ENCODE measurements at places on chromosomes 3 and 15.
A peak's percentile ranks its signal among the peaks of the same experiment; 100 is the strongest.

- no peak for DNase-seq
Measured at GRCh38 chr3:151770956-151771355, 37.2 kb downstream of the AADACL2 start.

- DNase-seq: no peak
Measured at GRCh38 chr3:66068255-66068654, 29.5 kb upstream of the MAGI1 start.

DNA sequence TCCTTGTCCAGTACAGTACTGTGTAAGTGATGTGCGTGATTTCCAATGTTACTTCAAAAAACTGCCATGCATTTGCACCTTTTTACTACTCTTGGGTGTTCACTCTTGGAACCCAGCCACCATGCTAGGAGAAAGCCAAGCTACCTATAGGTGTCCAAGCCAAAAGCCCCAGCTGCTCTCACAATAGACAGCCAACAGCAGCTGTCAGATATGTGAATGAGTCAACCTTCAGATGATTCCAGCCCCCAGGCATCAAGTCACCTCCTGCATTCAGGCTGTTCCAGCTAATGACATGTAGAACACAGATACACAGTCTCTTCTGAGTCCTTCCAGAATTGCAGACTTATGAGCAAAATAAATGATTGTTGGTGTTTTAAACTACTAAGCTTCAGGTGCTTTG lies 417.7 kb upstream of the TGFBR2 start:
- no peak for DNase-seq

DNA sequence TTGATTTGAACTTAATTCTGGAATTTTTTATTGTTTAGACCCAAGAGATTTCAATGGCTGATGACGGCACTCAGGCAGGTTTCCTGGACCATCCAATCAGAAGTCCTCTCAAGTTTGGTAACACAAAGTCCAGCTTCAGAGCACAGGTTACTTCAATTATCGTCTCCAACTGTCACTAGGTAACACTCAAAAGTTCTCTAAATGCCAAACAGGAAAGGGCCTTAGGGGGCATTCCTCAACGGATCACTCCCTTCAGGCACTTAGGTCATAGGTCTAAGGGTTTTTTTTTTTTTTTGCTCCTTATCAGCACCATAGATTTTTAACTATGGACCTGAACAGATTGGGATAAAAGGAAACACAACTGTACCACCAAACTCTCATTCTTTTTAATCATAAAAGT lies 85.8 kb downstream of the MEIS2 start:
- no peak for DNase-seq

DNA sequence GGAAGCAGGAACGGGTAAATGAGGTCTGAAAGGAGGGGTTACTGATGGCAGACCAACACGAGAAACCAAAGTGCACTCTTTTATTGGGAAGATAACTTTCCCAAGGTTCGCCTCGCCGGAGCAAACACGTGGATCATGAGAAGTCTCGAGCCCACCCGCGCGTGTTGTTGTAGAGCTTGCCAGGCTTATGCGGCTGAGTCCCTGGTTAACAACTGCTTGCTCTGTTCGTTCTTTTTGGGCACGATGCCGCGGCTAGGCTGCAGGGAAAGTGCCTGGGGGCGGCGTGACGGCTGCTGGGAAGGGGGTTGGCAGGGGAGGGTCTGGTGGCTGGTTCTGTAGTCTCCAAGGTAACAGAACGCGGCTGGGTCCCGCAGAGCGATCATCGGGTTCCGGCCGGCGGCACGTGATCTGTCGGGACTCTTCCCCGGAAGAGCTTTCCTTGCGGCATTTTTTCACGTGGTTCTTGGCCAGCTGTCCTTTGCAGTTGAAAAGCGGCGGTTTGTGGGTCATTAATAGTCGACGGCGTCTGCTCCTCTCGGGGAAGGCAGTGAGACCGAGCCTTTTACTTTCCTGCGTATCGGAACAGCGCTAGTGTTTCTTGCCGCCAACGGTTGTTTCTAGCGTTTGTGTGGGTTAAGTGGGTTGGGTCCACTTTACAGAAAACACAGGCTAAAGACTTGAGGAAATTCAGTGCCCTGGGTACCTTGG lies 1.5 kb downstream of the MGA start:
- DNase-seq: peak; percentile 59

DNA sequence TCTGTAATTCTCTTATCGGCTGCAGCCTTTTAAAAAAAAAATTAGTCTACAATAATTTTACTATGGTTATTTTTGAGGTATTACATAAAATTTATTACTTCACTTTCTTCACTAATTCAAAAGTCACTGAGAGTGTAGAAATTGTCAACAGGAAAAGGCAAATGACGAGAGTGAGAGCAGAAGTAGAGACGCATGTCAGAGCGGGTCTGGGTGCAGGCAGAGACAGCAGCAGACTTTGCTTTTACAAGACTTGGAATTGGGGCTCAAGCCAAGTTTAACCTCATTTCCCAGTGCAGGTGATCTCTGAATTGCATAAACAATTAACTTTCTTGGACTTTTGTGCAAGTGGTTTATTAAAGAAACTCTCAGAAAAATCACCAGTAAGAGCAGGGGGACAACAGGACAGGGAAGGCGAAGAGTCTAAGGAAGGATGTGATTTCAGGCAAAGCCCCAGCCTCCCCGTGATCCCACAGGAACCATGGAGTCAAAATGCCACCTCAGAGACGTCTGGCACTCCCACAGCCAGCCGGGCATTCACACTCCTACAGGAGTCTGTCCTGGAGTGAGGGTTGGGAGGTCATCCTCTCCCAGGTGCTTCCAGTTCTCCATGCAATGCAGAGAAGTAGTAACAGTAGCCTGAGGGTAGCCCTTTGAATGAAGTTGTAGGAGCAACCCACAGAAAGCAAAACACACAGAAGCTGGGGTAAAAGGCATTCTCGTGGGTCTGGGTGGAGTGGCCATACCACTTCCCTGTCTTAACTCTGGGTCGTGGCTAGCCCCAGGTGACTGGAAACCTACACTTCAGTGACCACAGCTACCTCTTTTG lies 274.0 kb upstream of the TGFBR2 start:
- no peak for DNase-seq

DNA sequence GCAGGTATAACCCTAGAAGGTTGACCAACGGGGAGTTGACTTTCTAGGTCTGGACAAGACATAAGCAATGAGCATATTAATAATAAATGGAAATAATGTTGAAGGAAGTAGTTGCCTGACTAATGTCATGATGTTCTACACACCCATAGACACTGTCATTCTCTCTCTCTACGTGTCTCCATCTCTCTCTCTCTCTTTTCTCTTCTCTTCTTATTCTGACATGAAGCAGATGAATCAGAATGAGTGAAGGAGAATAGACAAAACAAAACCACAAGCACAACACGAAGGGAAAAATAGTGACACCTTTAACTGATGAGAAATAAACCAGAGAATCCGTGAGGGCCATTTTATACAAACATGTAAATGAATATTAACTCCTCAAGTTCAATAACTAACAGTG lies 26.7 kb upstream of the CCDC80 start:
- peak; percentile 9 for DNase-seq

DNA sequence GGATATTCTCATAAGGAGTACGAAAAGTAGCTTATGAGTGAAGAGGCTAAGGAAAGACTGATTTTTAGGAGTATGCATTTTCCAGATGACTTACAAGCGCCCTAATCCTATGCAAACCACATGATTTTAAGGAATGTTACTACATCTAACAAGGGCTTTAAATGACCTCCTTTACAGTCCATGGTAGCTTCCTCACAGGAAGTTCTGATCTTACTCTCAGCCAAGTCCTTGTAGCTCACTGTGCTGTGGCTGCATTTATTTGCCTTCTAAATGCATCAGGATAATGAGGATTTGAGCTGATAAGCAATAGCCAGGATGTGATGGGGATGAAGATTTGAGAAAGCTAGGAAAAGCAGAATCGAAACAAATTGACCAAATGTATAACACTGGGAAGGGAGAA lies 896.0 kb downstream of the MCTP2 start:
- no peak for DNase-seq

GRCh38 chr3:134597390-134597970 lies 53.3 kb downstream of the KY start:
- DNase-seq: no peak

DNA sequence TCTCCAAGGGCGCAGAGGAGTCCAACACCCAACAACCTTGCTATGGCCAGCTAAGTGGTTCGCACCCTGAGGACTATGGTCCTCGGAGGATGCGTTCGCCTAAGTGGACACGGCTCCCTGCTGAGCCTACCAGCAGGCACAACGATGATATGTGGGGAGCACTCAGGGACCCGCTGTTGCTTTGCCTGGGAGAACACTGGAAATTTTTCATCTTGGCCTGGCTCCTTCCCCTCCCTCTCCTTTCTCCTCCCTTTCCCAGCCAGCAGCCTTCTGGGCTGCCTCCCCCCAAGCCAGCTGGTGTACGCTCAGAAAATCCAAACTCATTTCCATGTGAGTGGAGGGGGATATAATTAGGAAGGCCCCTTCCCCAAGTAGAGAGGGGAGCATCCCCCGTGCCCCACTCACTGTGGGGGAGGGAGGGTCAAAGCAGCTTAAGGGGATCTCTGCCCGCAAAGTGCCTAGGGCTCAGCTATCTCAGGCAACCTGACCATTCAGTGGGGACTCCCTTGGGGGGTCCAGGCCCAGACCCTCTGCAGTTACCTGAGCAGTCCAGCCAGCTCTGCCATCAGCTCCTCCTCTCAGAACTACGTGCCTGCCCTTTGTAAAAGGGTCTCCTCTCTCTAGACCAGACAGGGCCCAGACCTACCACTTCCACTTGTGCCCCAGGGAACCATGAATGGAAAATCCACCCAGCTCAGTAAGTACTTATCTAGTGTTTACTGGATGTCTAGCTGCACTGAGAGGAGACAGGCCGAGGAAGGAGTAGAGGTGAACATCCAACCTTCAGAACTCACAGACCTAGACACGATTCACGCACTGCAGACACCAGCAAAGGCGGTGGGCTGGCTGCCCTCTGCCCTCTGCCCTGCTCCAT lies 742 bp upstream of the SEMA7A start:
- no peak for DNase-seq

GRCh38 chr3:79846148-79846933 lies 78.5 kb upstream of the ROBO1 start:
- no peak for DNase-seq

DNA sequence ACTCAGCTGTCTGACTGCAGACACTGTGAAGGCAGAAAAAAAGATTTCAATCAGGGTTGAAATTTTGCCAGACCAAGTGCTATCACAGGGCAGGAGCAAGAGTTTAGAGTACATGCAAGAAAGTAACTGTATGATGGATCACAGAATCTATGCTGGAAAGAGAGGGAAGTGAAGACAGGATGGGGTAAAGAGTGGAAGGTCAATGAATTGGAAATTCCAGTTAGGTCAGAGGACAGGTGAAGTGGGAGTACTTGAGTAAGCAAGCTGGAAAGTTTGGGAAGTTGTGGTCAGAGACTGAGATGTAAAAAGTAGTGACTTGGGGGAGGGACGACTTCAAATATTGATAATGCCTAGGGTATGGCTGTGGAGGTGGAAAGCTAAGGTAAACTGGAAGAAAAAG lies 7.2 kb downstream of the SPG11 start:
- DNase-seq: no peak

DNA sequence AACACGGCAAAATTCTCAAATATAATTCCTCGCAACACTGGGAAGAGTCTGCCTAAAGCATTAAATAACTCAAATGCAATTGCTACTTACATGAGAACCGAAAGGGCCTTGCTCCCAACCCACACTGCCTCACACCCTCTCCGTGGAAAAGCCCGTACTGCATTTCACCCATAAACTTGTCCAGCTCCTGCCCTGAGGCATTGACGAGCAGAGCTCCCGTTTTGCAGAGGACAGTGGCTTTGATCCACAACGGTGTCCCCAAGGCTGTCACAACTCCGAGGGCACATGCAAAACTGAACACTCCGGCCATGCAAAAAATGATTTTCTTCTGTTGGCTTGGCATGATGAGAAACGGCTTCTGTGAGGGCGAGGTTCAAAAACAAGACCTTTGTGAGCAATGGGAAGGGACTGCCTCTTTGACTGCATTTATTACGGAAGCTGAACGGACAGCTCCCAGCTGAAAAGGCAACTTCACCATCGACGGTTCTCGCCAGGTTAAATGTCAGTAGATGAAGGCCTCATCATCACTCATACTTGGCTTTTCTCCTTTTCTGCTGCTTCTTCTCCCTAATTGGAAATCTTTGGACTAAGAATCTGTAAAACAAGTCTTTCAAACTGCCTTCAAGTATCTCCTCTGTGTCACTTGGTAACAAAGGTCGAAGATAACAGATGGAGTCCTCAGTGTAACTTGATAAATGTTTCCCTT lies at the start of gene CLRN1:
Gene CLRN1, minus strand, starts transcription at position 362 of the 706 bp plus-strand sequence. Its CDS starts 19 bp downstream, at position 343.
- no peak for DNase-seq

DNA sequence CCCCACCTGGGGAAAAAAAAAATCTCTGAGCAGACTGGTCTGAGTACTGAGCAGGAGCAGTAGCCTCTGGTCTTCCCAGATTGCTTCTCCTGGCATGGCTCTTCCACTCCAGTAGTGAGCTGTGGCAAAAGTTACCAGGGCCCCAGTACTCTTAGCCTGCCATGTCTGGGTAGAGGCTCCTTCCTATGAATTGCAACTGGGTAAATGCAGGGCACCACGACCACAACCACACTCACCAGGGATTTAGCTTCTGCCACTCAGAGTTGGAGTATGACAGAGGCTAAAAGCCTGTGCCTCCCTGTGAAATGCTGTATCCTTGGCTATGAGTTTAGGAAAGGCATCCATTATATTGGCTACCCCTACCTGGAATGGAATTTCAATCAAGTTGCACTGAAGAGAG lies 67.9 kb upstream of the CCDC54 start:
- no peak for DNase-seq

- no peak for DNase-seq
Measured at GRCh38 chr3:4726549-4726948, 233.4 kb downstream of the ITPR1 start.

DNA sequence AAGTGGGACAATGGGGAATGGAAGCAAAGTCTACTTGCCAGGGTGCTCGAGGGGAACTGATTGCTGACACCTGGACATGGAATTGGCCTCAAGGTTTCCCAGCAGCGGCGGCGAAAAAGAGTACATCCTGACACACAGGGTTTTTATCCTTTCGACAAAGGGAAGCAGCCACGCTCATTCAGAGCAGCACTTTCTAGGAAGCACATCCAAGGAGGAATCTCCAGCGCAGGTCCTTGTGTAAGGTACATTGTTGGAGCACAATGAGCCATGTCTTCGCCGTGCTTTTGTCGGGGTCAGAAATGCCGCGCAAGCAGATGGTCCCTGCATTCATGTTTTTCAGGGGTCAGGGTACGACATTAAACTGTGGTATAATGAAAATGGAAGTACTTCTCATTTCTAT lies 16.8 kb downstream of the CACNA1D start:
- DNase-seq: no peak

- DNase-seq: no peak
Measured at GRCh38 chr3:120850381-120851295, 57.4 kb upstream of the STXBP5L start.

- no peak for DNase-seq
Measured at GRCh38 chr15:39247574-39247973, 333.3 kb upstream of the THBS1 start.

- no peak for DNase-seq
Measured at GRCh38 chr15:82536409-82537350, 3.6 kb downstream of the RPS17 start.

- DNase-seq: no peak
Measured at GRCh38 chr3:79329154-79329553, 438.6 kb downstream of the ROBO1 start.

Measured in CD4-positive, alpha-beta T cell treated with Interleukin-2 at 100 ng/mL for 4 hours (primary cell).